HTR-8/SVneo (cell line): ENCODE measurements at places on chromosomes 5 and 9.

DNA sequence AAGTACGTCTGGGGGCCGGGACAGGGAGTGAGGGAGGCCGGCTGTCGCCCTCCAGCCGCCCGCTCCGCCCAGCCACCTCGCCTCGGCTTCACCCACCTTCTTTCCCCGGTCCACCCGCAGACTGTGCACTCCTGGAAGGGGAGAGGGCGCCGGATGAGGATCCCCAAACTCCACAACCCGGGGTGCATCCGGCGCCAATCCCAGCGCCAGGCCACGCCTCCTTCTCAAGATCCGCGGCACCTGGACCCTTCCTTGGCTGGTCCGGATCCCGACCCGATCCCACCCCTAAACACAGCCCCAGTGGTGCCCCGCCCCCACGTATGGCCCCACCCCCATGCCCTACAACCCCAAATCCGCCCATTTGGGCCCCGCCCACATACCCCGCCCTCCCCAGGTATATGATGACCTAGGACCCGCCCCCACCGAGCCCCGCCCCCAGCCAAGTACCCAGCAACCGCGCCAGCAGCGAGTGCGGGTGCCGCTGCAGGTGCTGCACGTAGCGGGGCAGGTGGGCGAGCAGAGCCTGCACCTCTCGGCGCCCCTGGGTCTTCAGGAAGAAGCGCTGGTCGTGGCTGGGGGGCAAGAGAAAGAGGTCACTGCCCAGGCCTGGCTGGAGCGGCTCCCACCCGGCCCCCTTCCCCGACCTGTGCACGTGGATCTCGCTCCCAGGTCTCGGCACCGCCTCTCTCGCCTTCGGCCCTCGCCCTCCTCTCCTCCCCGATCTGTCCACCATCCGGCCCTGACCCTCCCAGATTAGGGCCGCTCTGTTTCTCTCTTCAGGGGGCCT lies 3.2 kb downstream of the PIP5KL1 start:
- DNase-seq: no peak

DNA sequence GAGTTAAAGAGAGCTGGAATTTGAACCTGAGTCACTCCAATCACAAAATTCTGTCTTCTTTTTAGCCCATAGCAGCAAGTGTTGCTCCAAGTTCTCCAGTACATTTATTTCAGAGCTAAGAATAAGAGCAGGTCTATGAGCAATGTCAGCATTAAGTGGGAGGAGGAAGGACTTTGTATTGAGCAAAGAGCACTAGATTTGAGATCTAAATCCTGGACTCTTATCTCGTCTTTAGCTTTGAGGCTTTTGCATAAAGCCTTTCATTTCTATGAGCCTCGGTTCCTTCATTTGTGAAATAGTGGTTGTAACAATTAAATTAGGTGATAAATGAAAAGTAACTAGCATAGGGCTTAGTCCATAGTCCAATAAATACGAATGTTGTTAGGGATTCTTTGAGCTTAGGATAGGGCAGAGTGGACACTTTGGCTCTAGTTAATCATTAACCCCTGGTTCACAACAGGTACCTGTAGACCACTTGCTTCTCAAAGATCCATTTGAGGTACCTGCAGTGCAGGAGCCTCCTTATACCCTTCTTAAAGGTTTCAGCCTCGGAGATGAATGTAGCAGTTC lies 464.1 kb upstream of the KLF4 start:
- no peak for DNase-seq

- no peak for DNase-seq
Measured at GRCh38 chr5:63085561-63085960, 506.9 kb downstream of the LRRC70 start.

DNA sequence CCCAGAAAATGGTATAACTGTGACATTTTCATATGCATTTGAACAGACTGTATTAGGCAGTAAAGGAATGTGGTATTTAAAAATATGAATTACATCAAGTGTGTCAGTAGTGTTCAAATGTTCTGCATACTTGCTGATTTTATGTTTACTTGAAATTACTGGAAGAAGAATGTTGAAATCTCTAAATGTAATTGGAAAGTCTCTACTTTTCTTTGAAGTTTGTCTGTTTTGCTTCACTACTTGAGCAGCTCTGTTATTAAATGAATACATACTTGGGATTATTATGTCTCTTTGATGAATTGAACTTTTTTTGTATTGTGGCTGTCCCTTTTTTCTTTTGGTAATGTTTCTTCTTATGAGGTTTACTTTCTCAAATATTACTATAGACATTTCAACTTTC lies 205.6 kb downstream of the TAF11L14 start:
- DNase-seq: no peak

- DNase-seq: no peak
Measured at GRCh38 chr9:92938025-92938424, 9.3 kb upstream of the FGD3 start.

GRCh38 chr5:96714450-96714849 lies 52.3 kb downstream of the CAST start:
- no peak for DNase-seq

GRCh38 chr5:124260921-124261515 lies 485.4 kb downstream of the ZNF608 start:
- DNase-seq: no peak

DNA sequence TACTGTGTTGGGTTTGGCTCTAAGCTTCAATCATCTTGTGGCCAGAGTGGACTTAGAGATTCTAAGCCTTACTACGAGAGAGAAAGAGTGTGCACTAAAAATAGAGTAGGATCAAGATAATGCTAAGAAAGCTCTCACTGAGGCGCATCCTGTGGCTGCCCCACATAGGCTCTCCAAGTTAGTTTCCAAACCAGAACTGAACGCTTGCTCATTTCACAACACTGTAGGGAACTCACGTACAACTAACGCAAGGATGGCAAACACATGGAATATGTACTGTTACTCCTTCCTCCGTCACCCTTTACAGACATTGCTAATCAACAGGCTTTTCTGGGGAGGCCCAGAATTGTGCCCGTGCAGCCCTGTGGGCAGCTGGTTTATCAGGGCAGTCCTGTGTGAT lies 90.9 kb downstream of the EQTN start:
- DNase-seq: no peak

- no peak for DNase-seq
Measured at GRCh38 chr5:82873452-82873851, 203.7 kb downstream of the TMEM167A start.

- DNase-seq: no peak
Measured at GRCh38 chr5:109550077-109550476, 139.7 kb upstream of the MAN2A1 start.

DNA sequence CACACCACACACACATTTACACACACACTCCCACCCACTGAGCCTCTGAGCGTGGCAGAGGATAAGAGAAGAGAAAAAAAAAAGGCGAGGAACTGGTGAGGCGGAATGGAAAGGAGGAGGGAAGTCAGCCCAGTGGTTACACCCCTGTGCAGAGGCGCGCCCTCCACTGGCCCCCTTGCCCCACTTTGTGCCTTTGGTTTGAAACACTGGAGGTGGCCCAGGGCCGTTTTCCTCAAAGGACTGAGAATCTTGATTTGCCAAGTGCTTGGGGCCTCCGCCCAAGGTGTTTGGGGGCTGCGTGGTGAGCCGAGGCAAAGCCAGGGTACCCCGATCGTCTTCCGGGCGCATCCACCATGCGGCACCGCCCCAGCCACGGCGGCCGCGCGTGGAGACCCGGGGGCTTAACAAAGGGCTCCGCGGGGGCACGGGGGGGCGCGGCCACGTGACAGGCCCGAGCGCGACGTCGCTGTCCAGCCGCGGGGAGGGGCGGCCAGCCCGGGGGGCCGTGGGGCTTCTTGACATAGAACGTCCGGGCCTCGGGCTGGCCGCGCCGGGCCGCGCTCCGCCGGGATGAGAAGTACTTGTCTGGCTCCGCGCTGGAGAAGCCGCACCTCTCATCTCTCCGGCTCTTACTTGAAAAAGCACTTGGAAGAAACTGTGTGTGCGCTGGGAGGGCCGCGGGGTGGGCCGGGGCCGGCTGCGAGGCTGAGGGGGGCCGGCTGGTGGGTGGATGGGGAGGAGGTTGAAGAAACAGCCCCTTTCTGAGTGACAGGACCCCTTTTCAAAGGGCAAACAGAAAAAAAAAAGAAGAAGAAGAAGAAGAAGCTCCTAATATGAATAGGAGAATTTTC lies 21.0 kb downstream of the NR2F1 start:
- DNase-seq: no peak

- DNase-seq: no peak
Measured at GRCh38 chr5:151086905-151087360, 6.1 kb upstream of the TNIP1 start.

- no peak for DNase-seq
Measured at GRCh38 chr5:137572042-137572695, 73.0 kb upstream of the SPOCK1 start.

GRCh38 chr9:91164724-91165520 lies 196.8 kb downstream of the AUH start:
- peak; percentile 86 for DNase-seq

GRCh38 chr9:114176624-114177291 lies 21.4 kb downstream of the COL27A1 start:
- DNase-seq: no peak

DNA sequence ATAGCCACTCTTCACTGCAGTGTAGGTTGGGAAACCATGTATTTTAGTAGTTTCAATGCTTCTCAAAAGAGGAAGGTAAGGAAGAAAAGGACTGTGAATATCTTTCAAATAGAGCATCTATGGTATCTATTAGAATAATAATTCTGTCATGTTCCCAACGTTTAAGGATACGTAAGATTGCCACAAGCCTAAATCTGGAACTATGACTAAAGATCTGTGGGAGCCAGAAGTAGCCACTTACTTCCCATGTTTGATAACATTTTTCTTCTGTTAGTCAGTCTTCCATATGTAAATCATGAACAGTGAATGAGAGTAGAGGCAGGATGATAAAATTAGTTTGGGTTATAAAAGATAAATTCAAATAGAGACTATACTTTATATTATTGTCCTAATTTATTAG lies 16.3 kb upstream of the MROH2B start:
- no peak for DNase-seq

- DNase-seq: no peak
Measured at GRCh38 chr5:33329891-33330290, 110.9 kb upstream of the TARS1 start.

DNA sequence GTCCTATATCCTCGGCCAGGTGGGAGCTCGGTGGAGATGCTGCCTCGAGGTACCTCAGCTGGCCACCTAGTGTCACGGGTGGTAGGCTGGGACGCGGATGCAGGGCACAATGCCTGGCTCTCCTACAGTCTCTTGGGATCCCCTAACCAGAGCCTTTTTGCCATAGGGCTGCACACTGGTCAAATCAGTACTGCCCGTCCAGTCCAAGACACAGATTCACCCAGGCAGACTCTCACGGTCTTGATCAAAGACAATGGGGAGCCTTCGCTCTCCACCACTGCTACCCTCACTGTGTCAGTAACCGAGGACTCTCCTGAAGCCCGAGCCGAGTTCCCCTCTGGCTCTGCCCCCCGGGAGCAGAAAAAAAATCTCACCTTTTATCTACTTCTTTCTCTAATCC lies 2.0 kb downstream of the PCDHGC3 start:
- no peak for DNase-seq

DNA sequence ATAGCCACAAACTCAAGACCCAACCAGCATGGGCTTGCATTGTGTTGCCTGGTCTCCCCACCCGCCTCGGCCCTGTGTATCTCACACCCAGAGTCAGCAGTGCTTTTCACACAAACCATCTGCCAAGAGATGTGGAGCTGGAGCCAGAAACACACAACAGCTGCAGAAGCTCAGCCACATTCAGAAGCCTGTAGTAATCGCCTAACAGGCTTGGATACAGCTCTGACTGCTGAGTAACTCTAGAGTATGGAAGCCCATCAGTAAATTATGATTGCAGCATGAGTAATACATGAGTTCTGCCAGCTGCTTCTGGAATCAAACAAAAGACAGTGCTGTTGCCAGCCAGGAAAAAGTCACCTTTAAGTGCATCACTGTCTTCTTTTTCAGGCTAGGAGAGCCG lies 16.0 kb downstream of the TEK start:
- peak; percentile 24 for DNase-seq

GRCh38 chr9:123322273-123323195 lies 33.5 kb upstream of the CRB2 start:
- no peak for DNase-seq

DNA sequence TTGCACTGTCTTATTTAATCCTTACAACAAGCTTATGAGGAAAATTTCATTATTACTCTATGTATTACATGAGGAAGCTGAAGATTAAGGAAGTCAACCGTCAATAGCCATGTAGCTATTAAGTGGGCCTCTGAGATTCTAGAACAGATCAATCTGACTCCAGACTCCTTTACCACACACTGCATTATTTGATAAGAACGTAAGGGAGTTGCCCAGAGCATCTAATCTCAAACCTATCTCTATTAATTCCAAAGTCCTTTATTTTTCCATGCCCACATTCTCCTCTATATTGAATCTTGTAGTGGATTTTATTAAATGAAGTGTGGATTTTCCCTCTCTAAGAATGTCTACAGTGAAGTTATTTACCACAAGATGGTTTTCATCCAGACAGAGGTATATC lies 118.2 kb upstream of the MTAP start:
- DNase-seq: no peak

DNA sequence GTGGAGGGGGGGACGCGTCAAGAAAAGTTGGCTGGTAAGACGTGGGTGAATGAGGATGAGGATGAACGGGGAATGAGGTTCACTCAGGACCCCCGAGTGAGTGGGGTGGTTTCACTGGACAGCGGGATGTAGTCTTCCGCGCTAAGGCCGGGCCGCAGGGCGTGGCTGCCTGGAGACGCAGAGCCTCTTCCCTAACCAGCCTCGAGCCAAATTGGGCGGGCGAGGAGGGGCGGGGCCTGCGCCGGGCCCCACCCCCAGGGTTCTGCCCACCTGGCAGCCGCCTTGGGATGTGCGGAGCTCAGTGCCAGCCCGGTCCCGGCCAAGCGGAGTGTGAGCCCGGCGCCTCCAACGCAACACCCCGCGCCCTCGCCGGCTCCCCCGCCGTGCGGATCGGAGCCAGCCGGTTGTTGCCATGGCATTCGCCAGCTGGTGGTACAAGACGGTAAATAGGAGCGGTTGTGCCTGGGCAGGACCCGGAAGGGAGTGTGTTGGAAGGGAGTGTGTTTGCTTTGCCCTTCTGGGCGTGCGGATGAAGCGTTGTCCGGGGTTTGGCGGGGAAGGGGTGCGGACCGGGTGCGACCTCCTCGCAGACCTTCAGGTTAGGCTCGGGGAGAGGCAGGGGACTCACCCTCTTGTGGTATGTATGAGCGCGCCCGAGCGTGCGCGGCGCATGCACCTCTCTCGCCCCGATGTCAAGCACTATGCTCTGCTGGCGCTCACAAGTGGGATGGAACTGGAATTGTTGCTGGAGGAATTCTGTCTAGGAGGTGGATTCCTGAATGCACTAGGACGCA lies 746 bp downstream of the CAST start:
- peak; percentile 93 for DNase-seq

DNA sequence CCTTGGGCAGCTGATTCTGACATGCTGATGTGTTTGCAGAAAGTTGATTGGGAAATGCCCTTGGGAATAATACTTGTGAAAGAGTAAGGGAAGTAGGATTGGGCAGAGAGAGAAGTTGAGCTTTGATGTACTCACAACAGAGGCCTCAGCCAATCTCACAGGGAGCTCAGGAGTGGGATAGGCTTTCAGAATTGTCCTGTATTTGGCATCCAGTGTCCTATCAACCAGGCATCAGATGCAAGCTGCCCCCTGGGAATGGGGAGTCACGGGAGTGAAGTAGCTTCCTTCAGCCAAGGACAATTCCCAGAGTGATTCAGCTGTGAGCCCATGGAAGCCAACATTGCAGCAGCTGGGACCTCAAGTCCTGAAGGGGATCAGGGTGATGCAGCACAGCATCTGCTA lies 39.6 kb downstream of the DMAC1 start:
- no peak for DNase-seq

- DNase-seq: no peak
Measured at GRCh38 chr5:169341556-169341955, 40.6 kb upstream of the SLIT3 start.
